ENCODE measurements at places on chromosomes 5 and 9. TPM values are rescaled to one million over a fixed set of nuclear protein-coding genes. Genes with fewer than 3 reads are reported as not detected.

- no peak for DNase-seq
- no peaks in the 10 kb centered on the region for H3K36me3 ChIP-seq
- H3K4me1 ChIP-seq: no peaks in the 10 kb centered on the region
Observed at GRCh38 chr5:65161655-65162054, 320.1 kb downstream of the ADAMTS6 start.

GRCh38 chr5:162282191-162282590, 214.6 kb downstream of the GABRG2 start:
- DNase-seq: no peak
- no peaks in the 10 kb centered on the region for H3K4me1 ChIP-seq
- no peaks in the 10 kb centered on the region for H3K36me3 ChIP-seq
- H3K27me3 ChIP-seq: no peaks in the 10 kb centered on the region

- H3K36me3 ChIP-seq: no peaks in the 10 kb centered on the region
- H3K4me1 ChIP-seq: peaks cover 5% of the 10 kb centered on the region
- H3K4me3 ChIP-seq: no peak overlapping the region
- DNase-seq: no peak
- H3K27ac ChIP-seq: no peak overlapping the region
Observed at GRCh38 chr5:77321793-77322394, 111.4 kb downstream of the PDE8B start.

- no peaks in the 10 kb centered on the region for H3K36me3 ChIP-seq
- no peak for DNase-seq
- no peaks in the 10 kb centered on the region for H3K4me1 ChIP-seq
- no peak overlapping the region for H3K27ac ChIP-seq
Observed at GRCh38 chr5:124639095-124639665, 107.3 kb downstream of the ZNF608 start.

- peaks cover 3% of the 10 kb centered on the region for H3K4me1 ChIP-seq
- DNase-seq: no peak
- H3K4me3 ChIP-seq: no peak overlapping the region
Observed at GRCh38 chr5:149172709-149173505, 31.6 kb downstream of the ABLIM3 start.

DNA sequence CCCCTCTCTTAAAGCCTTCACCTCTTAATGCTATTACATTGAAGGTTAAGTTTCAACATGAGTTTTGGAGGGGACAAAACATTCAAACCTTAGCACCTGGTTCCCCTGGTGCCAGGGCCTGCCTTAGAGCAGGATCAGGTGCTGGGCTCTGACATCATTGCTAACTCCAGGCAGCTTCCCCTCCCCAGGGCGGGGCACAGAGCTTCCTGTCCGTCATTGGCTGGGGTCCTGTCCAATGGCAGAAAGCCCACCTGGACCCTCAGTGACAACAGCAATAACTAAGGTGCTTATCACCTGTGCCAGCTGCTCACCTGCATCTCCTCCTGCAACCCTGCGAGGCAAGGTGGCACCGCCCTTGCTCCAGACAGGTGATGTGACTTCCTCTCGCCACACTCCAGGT, 177.4 kb downstream of the NSG2 start:
- no peaks in the 10 kb centered on the region for H3K36me3 ChIP-seq
- no peak overlapping the region for H3K4me3 ChIP-seq
- H3K4me1 ChIP-seq: no peaks in the 10 kb centered on the region
- H3K27ac ChIP-seq: no peak overlapping the region
- no peaks in the 10 kb centered on the region for H3K27me3 ChIP-seq

DNA sequence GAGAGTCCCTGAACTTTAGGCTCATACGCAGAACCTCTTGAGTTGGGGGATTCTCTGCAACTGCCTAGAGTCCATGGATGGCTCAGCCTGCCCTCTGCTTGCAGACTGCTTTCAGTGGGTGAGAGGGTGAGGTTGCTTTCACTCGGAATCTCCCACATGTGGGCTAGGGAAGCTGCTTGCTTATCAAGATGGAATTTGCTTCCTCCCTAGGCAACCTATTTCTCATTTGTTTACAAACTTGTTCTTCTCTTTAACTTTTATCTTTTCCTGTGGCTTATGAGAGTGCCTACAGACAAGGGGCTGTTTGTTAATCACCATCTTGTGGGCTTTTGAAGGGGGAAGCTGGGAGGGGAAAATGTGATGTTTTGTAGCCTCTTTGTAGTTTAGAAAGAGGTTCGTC, 10.0 kb downstream of the TLE4 start:
- peaks cover 75% of the 10 kb centered on the region for H3K4me1 ChIP-seq
- H3K36me3 ChIP-seq: peaks cover 68% of the 10 kb centered on the region
- H3K27ac ChIP-seq: peak overlapping the region; percentile 86

DNA sequence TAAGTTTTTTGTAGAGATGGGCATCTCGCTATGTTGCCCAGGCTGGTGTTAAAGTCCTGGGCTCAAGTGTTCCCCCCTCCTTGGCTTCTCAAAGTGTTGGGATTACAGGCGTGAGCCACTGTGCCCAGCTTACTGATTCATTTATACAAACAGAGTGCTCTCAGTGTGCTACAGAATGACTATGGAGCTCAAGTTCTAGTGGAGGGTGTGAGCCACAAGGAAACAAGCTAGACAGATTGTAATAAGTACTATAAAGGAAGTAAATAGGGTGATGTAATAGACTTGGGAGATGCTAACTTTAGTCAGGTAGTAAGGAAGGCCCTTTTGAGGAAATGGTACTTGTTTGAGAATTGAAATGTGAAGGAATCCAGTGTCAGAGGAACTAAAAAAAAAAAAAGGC, 1.7 kb upstream of the TMEM267 start:
- no peak for DNase-seq
- peak overlapping the region; percentile 38 for H3K4me3 ChIP-seq
- H3K4me1 ChIP-seq: peaks cover 37% of the 10 kb centered on the region
- peaks cover 32% of the 10 kb centered on the region for H3K36me3 ChIP-seq
- H3K27me3 ChIP-seq: no peaks in the 10 kb centered on the region

DNA sequence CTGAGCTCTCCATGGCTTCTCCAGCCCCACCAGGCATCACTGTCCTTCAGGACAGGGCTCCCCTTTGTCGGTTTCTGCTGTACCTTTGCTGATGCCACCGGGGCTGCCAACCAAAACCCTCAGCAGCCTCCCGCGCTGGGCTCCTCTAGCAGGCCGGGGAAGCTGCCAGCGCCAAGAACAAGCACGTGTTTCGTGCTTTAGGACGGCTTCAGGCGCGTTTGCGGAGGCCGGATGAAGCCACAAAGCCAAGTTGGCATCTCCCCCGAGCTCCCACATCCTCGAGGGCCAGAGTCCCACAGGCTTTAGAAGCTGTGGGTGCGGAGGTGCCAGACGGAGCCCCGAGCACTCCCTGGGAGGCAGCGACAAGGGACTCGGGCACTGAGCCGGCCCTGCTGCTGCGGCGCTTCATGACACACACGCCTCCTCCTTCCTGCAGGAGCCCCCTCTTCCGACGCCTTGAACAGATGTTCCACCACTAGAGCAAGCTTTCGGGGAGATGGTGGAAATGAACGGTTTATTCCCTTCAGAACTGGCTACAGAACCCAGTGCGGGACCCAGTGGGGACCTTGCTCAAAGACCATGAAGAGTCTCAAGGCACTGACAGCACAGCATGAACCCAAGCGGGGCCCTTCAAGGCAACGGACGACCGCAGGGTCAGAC, 36.7 kb downstream of the SARDH start:
- no peak overlapping the region for H3K27ac ChIP-seq
- DNase-seq: no peak
- H3K4me1 ChIP-seq: peaks cover 21% of the 10 kb centered on the region
- peak overlapping the region; percentile 54 for H3K4me3 ChIP-seq
- no peaks in the 10 kb centered on the region for H3K36me3 ChIP-seq
- peaks cover 16% of the 10 kb centered on the region for H3K27me3 ChIP-seq

DNA sequence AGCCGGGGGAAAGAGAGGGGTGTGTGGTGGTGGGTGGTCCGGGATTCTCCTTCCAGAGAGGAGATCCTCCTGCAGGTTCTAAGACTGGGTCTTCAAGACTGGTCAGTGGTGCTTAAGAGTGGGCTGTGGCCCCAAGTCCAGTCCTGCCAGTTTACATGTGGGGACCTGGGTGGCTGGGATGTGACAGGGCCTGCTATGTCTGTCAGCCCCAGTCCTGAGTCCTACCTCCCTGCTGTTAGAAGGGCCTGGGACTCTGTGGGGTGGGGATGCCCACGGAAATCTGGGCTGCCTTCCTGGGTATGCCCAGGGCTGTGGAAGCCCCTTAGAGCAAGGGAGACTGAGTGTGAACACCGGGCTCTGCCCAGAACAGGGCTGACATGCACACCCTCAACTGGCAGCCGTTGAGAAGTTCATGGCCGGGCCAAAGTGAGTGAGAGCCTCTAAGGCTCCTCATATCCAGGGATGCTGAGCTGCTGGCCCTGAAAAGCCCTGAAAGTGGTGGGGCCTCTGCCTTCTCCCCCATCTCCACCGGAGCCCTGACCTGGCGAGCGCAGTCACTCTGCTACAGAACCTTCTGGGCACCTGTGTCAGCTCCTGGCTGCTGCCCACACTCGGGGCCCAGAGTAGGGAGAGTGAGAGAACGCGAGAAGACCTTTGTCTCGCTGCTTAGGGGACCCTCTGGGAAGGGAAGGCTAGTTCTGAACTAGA, 1.7 kb downstream of the PHF2 start:
- H3K27me3 ChIP-seq: no peaks in the 10 kb centered on the region
- H3K4me3 ChIP-seq: peak overlapping the region; percentile 86
- DNase-seq: no peak
- H3K4me1 ChIP-seq: peaks cover 23% of the 10 kb centered on the region
- H3K27ac ChIP-seq: peak overlapping the region; percentile 80

DNA sequence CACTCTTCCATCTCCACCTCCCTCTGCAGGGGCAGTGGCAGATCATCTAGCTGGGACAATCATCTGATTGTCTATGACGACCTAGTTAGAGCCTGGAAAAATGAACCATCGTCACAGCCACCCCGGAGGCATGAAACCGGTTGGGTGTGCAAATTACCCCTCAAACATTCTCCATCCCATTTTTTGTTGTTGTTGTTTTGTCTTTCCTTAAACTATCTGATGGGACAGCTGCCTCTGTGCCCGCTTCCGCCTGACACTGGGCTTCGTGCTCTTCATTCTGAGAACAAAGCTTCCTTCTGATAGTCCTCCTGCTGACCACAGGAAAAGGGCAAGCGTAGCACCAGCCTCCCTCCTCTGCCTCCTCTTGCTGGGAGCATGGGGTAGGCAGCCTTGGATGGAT, 7.0 kb upstream of the NDST1 start:
- no peaks in the 10 kb centered on the region for H3K4me1 ChIP-seq
- no peak overlapping the region for H3K4me3 ChIP-seq
- no peaks in the 10 kb centered on the region for H3K27me3 ChIP-seq
- H3K27ac ChIP-seq: no peak overlapping the region

DNA sequence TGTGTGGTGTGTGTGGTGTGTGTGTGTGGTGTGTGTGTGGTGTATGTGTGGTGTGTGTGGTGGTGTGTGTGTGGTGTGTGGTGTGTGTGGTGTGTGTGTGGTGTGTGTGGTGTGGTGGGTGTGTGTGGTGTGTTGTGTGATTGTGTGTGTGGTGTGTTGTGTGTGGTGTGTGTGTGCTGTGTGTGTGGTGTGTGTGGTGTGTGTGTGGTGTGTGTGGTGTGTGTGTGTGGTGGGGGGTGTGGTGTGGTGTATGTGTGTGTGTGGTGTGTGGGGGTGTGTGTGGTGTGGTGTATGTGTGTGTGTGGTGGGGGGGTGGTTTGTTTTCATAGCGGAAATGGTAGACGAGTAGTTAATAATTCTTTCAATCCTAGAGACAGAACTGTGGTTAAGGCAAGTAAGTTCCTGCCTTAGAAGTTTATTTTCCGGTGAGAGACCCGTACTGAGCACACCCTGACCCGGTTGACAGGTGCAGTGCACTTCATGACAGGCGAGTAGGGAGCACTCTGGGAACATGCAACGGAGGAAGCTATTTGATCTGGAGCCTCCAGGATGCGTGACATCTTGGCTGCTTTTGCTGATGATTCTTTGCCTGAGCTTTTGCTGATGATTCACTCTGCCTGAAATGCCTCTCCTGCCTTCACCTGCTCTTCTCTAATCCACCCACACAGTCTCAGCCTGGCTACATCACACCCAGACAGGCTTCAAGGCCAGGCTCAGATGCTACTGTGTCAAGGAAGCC, 21.7 kb upstream of the FAT2 start:
- peak overlapping the region; percentile 3 for H3K27ac ChIP-seq
- peaks cover 6% of the 10 kb centered on the region for H3K27me3 ChIP-seq
- H3K36me3 ChIP-seq: no peaks in the 10 kb centered on the region
- no peak for DNase-seq

DNA sequence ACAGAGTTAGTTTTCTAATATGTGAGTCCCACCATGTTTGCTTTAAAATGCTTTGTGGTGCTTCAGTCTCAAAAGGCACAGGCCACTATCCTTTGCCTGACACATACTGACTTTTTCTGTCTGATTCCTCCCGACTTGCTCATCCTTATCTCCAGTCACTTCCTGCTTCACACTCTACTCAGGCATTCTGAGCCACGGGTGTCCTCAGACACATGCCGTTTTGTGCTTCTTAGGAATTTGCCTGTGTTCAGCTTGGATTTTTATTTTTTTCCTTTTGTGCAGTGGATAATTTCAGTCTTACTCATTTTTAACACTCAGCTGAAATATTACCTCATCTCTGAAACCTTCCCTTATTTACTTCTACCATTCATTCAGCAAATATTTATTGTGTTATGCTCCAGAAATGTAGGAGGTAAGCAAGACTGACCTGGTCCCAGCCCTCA, 54.1 kb downstream of the MAN2A1 start:
- no peak for DNase-seq
- H3K27me3 ChIP-seq: no peaks in the 10 kb centered on the region
- peaks cover 8% of the 10 kb centered on the region for H3K4me1 ChIP-seq
- H3K27ac ChIP-seq: no peak overlapping the region

GRCh38 chr9:14214065-14214684, 99.8 kb downstream of the NFIB start:
- no peak overlapping the region for H3K27ac ChIP-seq
- no peak overlapping the region for H3K4me3 ChIP-seq
- no peaks in the 10 kb centered on the region for H3K36me3 ChIP-seq
- no peak for DNase-seq
- H3K4me1 ChIP-seq: peaks cover 1% of the 10 kb centered on the region
- peaks cover 2% of the 10 kb centered on the region for H3K27me3 ChIP-seq

- peaks cover 16% of the 10 kb centered on the region for H3K4me1 ChIP-seq
- peak; percentile 56 for DNase-seq
- H3K36me3 ChIP-seq: no peaks in the 10 kb centered on the region
- H3K27ac ChIP-seq: peak overlapping the region; percentile 89
- peak overlapping the region; percentile 33 for H3K4me3 ChIP-seq
- H3K27me3 ChIP-seq: no peaks in the 10 kb centered on the region
Observed at GRCh38 chr9:19161257-19162025, 34.1 kb upstream of the PLIN2 start.

DNA sequence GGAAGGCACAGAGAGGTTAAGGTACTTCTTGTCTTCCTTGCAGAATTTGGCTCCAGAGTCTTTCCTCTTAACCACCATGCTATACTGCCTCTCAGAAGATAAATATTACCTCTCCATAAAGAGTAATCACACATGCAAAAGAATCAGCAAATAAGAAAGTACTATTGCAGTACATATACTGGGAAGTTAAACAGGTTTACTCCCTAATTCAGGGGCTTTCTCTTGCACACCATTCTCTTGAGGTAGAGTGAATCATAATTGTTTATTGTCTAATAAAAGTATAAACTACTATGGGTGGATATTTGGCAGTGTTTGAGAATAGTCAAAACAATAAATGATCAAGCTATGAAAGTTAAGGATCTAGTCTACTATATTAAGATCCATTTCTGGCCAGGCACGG, 40.4 kb downstream of the SPINK5 start:
- no peaks in the 10 kb centered on the region for H3K36me3 ChIP-seq
- H3K4me3 ChIP-seq: no peak overlapping the region
- no peak for DNase-seq
- no peaks in the 10 kb centered on the region for H3K27me3 ChIP-seq

The SHLD3 gene
- 4.2 TPM for total RNA-seq

The CACFD1 gene
- total RNA-seq: 0.46 TPM

The RAB14 gene
- total RNA-seq: 62.0 TPM

The KIF4B gene
- total RNA-seq: 0.07 TPM

The AGXT2 gene
- total RNA-seq: not detected

The GABRA1 gene
- not detected for total RNA-seq

The CSNK1A1 gene
- 176 TPM for total RNA-seq

The CDX1 gene
- not detected for total RNA-seq

The ARL14EPL gene
- not detected for total RNA-seq

The RARS1 gene
- total RNA-seq: 129 TPM

The IFNA21 gene
- not detected for total RNA-seq
